ENCODE measurements at places on chromosomes 12 and 14.

DNA sequence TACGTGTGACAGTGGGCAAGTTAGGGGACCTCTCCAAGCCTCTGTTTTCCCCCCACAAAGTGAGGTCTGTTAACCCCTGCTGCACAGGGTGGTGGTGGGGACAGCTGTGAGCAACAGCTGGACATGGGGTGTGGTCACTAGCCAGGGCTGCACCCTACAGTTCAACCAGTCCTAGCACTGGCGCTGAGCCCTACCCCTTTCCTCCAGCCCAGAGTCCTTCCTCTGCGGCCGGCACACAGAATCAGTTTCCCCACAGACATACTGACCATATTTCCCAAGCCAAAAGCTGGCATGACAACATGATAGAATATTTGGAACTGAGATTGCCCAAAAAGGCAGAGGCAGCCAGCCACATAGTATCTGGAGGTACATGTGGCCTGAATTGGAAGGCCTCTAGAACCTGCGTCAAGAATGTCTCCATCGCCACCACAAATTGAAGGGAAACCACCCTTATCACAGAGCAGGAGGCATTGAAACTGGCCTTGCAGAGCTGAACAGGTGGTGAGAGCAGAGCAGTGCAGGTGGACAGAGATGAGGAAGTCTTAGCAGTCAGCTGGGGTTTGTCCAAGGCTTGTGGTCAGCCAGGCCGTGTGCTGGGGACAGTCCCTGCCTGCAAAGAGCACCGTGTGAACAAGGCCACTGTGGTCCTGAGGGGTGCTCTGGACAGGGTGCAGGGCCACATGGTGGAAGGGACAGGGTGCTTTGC is 21.2 kb downstream of the DEGS2 start:
- H3K27me3 ChIP-seq = no peaks in the 10 kb centered on the region
- DNase-seq = no peak
- no peak overlapping the region for H3K27ac ChIP-seq
- H3K4me1 ChIP-seq = peaks cover 37% of the 10 kb centered on the region
- peaks cover 19% of the 10 kb centered on the region for H3K36me3 ChIP-seq

GRCh38 chr12:25323581-25323982 is 72.9 kb upstream of the KRAS start:
- H3K27ac ChIP-seq = no peak overlapping the region
- no peak for DNase-seq
- H3K27me3 ChIP-seq = no peaks in the 10 kb centered on the region
- H3K4me1 ChIP-seq = peaks cover 14% of the 10 kb centered on the region
- no peaks in the 10 kb centered on the region for H3K36me3 ChIP-seq

DNA sequence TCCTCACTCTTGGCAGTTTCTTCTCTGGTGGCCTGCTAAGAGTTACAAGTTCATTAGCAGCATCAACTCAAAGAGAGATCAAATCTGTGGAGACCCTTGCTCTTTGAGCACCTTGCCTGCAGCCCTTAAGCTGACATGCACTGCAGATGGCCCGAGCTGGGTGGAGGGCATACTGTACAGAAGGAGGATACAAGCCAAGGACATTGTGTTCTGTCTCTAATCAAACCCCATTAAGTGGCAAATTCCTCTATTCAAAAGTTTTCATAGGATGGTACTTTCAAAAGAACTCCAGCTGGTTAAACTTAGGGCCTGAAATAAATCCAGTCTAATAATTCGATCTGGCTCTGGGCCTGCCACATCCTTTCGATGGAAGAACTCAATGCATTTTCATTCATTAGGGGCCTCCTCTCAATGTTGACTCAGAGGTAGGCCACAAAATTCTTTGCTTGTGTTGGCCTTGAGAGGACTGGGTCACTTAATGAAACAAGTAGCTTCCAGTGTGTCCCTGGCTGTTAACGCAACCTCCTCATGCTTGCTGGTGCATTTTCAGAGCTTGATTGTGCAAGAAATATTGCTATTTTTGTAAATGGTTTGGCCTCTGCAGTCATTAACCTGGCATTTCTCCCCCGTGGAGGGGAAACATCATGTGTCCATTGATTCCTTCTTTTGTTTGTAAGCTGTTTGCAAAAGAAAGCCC is 318.2 kb downstream of the NUAK1 start:
- H3K27me3 ChIP-seq = no peaks in the 10 kb centered on the region
- no peaks in the 10 kb centered on the region for H3K36me3 ChIP-seq

GRCh38 chr14:74476107-74476506 is 17.0 kb downstream of the NPC2 start:
- no peaks in the 10 kb centered on the region for H3K27me3 ChIP-seq
- H3K4me3 ChIP-seq = no peak overlapping the region
- H3K36me3 ChIP-seq = peaks cover 24% of the 10 kb centered on the region
- no peak for DNase-seq
- no peak overlapping the region for H3K27ac ChIP-seq
- no peaks in the 10 kb centered on the region for H3K4me1 ChIP-seq

DNA sequence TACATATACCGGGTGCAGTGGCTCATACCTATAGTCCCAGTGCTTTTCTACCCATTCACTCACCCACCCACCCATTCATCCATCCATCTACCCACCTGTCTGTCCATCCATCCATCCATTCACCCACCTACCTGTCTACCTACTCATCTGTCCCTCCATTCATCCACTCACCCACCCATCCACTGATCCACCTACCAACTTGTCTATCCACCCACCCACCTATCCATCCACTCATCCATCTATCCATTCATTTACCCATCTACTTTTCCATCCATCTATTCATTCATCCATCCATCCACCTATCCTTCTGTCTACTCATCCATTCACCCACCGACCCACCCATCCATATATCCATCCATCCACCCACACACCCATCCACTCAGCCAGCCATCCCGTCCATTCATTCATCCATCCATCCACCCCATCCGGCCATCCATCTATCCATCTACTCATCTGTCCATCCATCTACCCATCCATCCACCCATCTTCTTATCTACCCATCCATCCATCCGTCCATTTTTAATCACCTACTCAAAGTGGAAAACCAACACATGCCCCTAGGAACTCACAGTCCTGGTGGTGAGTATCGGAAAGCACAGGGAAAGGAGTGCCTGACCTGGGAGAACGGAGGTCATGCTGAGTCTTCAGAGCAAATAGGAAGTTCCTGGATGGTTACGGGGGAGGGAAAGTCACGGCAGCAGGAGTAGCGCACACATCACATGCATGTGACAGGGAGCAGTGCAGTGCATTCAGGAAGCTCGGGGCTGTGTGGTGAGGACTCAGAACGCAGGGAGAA is 20.0 kb downstream of the DDX51 start:
- H3K4me1 ChIP-seq = no peaks in the 10 kb centered on the region
- peaks cover 80% of the 10 kb centered on the region for H3K36me3 ChIP-seq
- no peaks in the 10 kb centered on the region for H3K27me3 ChIP-seq
- DNase-seq = no peak
- no peak overlapping the region for H3K27ac ChIP-seq

- H3K27me3 ChIP-seq = peaks cover 3% of the 10 kb centered on the region
- H3K27ac ChIP-seq = no peak overlapping the region
- no peaks in the 10 kb centered on the region for H3K4me1 ChIP-seq
- H3K36me3 ChIP-seq = no peaks in the 10 kb centered on the region
- H3K4me3 ChIP-seq = no peak overlapping the region
- DNase-seq = no peak
These were observed 984.0 kb upstream of the TMEM132C start for GRCh38 chr12:127282786-127283565.

- H3K36me3 ChIP-seq = peaks cover 2% of the 10 kb centered on the region
- H3K4me1 ChIP-seq = no peaks in the 10 kb centered on the region
- H3K27me3 ChIP-seq = no peaks in the 10 kb centered on the region
- H3K4me3 ChIP-seq = no peak overlapping the region
These were observed 55.3 kb downstream of the RIN3 start for GRCh38 chr14:92568621-92569479.

DNA sequence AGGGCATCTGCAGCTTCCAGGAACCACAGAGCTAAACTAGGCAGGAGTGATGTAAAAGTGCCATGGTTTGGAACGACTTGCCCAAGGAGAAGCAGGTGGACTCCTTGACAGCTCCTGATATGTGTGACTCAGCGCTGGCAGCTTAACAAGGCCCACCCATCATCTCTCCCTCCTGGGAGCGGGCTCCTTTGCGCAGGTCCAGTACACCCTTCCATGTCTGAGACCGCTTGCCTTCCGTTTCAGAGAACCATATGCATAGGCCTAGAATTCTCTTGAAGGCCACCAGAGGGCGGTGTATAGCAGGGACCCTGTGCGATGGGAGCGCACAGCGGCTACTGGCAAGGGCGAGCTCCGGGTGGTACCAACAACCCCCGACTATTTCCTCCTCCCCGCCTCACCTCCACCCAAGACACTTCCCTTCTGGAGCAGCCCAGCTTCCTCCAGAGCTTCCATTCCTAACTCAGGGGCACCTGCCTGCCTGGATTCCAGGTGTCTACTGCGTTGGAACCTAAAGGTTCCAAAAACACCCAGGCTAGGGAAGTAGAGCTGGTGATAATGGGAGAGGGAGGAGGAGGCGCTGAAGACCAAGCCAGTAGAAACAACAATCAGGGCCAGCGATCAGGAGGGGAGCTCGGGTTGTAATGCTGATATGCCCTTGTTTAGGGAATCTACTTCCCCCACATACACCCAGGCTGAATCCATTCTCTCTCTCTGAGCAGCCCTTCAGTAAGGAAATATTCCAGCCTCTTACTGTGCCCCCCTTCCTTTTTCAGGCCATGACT is 6.3 kb downstream of the DHH start:
- peak; percentile 90 for DNase-seq
- H3K4me3 ChIP-seq = no peak overlapping the region
- no peak overlapping the region for H3K27ac ChIP-seq
- peaks cover 51% of the 10 kb centered on the region for H3K4me1 ChIP-seq
- peaks cover 13% of the 10 kb centered on the region for H3K27me3 ChIP-seq
- no peaks in the 10 kb centered on the region for H3K36me3 ChIP-seq

DNA sequence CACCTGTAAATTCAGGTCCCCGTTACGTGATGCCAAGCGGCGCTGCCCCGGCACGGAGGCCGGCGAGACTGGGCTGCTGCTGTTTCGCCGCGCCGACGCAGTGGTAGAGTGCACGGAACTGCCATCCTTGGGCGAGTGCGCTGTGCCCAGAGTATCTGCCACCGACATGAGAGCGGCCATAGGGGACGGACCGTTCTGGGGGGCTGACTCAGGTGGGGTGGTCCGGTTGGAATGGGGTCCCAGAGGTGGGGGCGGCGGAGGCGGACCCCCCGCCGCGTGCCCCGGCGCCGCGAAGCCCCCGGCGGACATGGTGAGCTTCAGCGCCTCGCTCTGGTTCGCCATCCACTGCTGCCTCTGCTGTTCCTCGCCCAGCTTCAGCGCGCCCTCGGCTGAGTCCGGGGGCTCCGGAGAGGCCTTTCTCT is 2.8 kb downstream of the IRF2BPL start:
- peaks cover 62% of the 10 kb centered on the region for H3K4me1 ChIP-seq
- H3K27me3 ChIP-seq = no peaks in the 10 kb centered on the region
- no peak overlapping the region for H3K27ac ChIP-seq
- H3K4me3 ChIP-seq = peak overlapping the region; percentile 80

DNA sequence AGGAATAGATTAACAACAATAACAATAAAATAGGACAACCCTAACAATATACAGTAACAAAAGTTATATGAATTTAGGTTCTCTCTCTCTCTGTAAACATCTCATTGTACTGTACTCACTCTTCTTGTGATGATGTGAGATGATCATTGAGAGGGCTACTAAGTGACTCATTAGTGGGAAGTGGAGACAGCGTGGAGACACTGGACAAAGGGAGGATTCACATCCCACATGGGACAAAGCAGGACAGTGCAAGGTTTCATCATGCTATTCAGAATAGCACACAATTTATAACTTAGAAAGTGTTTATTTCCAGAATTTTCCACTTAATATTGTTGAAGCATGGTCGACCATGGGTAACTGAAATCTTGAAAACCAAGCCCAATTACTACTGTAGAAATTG is 26.0 kb upstream of the SPATA7 start:
- no peak for DNase-seq
- no peaks in the 10 kb centered on the region for H3K36me3 ChIP-seq
- no peaks in the 10 kb centered on the region for H3K27me3 ChIP-seq
- no peak overlapping the region for H3K4me3 ChIP-seq

- H3K27ac ChIP-seq = no peak overlapping the region
- peaks cover 20% of the 10 kb centered on the region for H3K27me3 ChIP-seq
- peaks cover 5% of the 10 kb centered on the region for H3K4me1 ChIP-seq
These were observed 56.4 kb downstream of the PTGER2 start for GRCh38 chr14:52370406-52370935.

DNA sequence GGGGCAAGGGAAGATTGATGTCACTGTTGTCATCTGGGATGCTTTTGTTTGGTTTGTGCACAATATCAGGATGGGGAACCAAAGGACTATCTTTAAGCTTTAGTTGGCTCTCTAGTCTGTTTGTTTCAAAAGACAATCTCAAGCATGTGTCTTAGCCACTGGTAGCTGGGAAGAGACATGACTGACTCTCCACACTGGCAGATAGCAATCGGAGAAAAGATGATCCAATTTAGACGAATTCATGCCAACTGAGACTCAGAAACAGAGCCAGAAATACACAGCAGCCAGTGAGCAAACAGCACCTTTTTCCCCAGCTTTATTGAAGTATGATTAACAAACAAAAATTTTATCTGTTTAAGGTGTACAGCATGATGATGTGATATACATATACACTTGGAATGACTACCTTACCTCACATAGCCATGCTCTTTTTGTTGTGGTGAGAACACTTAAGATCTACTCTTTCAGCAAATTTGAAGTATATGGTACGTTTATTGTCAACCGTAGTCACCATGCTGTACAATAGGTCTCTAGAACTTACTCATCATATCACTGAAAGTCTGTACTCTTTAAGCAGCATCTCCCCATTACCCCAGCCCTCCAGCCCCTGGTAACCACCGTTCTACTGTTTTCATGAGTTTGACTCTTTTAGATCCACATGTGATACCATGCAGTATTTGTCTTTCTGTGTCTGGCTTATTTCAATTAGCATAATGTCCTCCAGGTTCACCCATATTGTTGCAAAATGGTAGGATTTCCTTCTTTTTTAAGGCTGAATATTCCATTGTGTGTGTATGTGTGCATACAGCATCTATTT is 50.6 kb downstream of the DUSP16 start:
- DNase-seq = no peak
- no peaks in the 10 kb centered on the region for H3K36me3 ChIP-seq
- H3K27ac ChIP-seq = no peak overlapping the region

DNA sequence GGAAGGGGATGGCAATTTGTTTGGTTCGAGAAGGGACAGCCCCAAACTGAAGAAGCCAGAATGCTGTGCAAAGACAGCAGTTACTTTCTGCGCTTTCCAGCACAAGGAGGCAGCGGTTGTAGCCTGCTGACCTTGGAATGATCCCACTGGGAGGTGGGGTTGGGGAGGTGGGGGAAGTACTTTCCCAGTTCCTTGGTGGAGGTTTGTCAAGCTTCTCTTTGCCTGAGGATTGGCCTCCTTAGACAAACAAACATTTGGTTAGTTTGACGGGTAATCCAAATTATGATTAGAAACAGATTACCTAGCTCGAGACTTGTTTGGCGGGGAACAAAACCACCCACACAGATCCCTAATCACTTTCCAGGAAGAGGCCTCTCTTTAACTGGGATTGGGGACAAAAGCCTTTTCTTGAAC is 79.1 kb upstream of the EGLN3 start:
- no peaks in the 10 kb centered on the region for H3K27me3 ChIP-seq
- no peaks in the 10 kb centered on the region for H3K36me3 ChIP-seq
- DNase-seq = no peak
- H3K4me3 ChIP-seq = no peak overlapping the region
- H3K27ac ChIP-seq = no peak overlapping the region

All from common myeloid progenitor, CD34-positive (primary cell).